ENCODE measurements at places on chromosomes 13 and 19. TPM values are rescaled to one million over a fixed set of nuclear protein-coding genes. Genes with fewer than 3 reads are reported as not detected.

Gene RFC3
- 6.3 TPM for polyA plus RNA-seq

Gene ACER1
- 0.63 TPM for polyA plus RNA-seq

- H3K27me3 ChIP-seq = peaks cover 10% of the 10 kb centered on the region
- no peak for DNase-seq
- H3K4me1 ChIP-seq = no peaks in the 10 kb centered on the region
- no peak overlapping the region for H3K4me3 ChIP-seq
Measured at GRCh38 chr19:51772977-51773376, 12.0 kb downstream of the FPR2 start.

DNA sequence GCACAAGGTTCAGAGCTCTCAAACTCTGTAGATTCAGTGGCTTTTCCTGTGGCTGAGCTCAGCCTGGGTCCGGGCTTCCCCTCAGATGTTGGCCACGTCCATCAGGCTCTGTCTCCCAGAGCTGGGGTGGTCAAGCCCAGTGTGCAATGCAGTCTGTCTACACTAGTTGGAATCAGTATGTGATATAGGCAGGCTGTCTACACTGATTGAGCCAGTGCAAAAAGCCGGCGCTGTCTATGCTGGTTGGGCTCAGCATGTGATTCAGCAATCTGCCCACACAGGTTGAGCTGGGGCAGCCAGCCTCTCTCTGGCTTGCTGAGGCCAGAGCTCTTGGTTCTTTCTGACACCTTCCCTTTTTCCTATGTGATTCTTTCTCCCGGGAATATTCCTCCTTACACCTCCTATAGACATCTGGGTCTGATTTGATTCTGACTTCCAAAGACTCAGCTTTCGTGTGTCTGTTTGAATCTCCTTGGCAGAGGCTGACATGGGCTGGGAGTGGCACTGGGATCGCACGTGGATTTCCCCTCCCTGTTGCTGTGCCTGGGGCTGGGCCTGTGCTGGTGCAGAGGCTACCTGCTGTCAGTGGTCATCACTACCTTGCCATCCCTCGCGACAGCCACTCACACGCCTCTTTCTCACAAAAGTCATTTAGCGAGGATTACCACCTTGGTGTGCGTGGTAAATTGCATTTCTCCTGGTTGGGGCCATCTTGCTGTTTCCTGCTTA, 9.3 kb downstream of the CHST8 start:
- no peaks in the 10 kb centered on the region for H3K4me1 ChIP-seq
- no peak for DNase-seq
- no peak overlapping the region for H3K4me3 ChIP-seq
- peaks cover 7% of the 10 kb centered on the region for H3K27me3 ChIP-seq

DNA sequence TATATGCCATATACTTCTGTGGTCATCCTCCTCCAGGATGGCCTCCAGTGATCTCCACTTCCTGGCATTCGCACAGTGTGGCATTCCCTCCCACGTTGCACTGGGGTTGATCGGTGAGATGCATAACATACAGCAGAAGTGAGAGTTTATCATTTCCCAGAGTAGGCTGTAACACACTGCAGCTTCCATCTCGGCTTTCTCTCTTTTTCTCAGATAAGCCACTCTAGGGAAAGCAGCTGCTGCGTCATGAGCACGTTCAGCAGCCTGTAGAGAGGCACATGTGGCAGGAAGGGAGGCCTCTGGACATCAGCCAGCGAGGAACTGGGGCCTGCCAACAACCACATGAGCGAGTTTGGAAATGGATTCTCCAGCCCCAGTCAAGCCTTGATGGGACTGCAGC, 807.1 kb downstream of the DIAPH3 start:
- no peak for DNase-seq
- H3K4me1 ChIP-seq = no peaks in the 10 kb centered on the region
- H3K27me3 ChIP-seq = no peaks in the 10 kb centered on the region
- H3K4me3 ChIP-seq = no peak overlapping the region

- peaks cover 5% of the 10 kb centered on the region for H3K4me1 ChIP-seq
- no peak for DNase-seq
- H3K27me3 ChIP-seq = no peaks in the 10 kb centered on the region
- no peak overlapping the region for H3K27ac ChIP-seq
- H3K4me3 ChIP-seq = no peak overlapping the region
Measured at GRCh38 chr19:6604906-6605305, 14.0 kb upstream of the CD70 start.

GRCh38 chr13:28538932-28539331, 44.0 kb upstream of the FLT1 start:
- H3K4me3 ChIP-seq = no peak overlapping the region
- H3K27ac ChIP-seq = no peak overlapping the region
- H3K4me1 ChIP-seq = no peaks in the 10 kb centered on the region

- no peaks in the 10 kb centered on the region for H3K27me3 ChIP-seq
- peak overlapping the region; percentile 100 for H3K4me3 ChIP-seq
- H3K36me3 ChIP-seq = peaks cover 14% of the 10 kb centered on the region
- no peak for DNase-seq
- H3K4me1 ChIP-seq = peaks cover 42% of the 10 kb centered on the region
- H3K27ac ChIP-seq = peak overlapping the region; percentile 97
Measured at GRCh38 chr19:44112802-44113137, 429 bp upstream of the ZNF225 start.

DNA sequence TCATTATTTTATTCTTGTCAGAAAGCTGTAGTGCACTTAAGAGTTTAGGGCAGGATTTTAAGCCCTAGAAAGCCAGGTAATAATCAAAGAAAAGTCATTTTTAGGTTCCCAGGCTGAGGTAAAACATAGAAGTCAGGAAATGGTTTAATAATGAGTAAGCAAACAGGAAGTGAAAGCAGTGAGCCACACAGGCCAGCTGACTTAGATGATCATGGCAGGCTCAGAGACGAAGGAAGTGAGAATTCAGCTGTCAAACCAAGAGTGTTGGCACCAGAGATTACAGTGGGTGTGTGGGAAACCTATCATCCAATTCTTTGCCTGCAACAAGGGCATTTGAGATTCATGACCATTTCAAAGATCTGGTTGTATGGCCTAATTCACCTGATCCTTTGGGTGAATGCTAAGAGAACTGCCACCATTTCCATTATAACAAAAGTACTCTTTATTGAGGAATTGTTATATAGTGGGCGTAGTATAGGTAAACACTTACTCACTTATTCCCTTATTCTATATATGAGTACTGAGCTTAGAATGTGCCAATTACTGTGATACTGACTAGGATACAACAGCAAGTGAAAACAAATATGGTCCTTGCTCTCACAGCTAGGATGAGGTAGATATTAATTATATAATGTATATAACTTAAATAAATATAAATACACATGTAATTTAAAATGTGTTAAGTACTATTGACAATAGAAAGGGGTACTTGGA, 103.7 kb upstream of the EDNRB start:
- H3K27ac ChIP-seq = peak overlapping the region; percentile 94
- peaks cover 10% of the 10 kb centered on the region for H3K36me3 ChIP-seq
- H3K27me3 ChIP-seq = no peaks in the 10 kb centered on the region
- H3K4me3 ChIP-seq = peak overlapping the region; percentile 51
- H3K4me1 ChIP-seq = peaks cover 21% of the 10 kb centered on the region

DNA sequence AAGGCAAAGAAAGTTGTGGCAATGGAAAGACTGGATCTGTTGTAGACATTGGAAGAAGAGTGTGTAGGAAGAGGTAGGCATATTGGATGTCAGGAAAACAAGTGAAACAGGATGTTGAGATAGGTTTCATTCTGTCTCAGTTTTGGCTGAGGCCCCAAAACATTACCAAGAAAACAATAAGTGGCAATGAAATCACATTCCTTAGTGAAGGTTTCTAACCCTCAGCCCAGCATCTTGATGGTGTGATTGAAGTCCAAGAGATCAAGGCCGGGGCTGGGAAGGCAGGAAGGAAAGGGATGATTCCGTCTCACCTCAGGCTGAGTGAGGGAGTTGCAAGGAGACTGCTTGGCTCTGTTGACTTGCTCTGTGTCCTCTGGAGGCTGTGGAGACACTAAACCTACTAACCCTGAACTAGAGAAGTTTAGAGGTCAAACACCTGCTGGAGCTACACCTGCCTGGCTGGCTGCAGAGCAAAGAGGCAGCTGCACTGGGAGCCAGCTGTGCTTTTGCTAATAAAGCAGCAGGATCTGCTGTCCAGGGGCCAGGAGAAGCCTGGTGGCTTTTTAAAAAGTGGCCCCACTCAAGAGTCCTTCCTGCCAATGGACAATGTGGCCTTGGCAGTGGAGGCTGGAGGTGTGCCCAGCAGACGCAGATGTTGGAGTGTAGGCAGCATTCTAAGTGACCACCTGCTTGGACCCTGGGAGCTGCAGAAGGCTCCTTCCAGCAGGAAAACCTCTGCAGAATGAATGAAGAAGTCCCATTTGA, 53.6 kb downstream of the DGKH start:
- peaks cover 1% of the 10 kb centered on the region for H3K4me1 ChIP-seq
- no peaks in the 10 kb centered on the region for H3K36me3 ChIP-seq
- no peak for DNase-seq

GRCh38 chr19:40543029-40543597, 33.6 kb upstream of the SHKBP1 start:
- H3K27ac ChIP-seq = no peak overlapping the region
- no peak overlapping the region for H3K4me3 ChIP-seq
- H3K36me3 ChIP-seq = no peaks in the 10 kb centered on the region
- no peaks in the 10 kb centered on the region for H3K4me1 ChIP-seq
- no peak for DNase-seq
- H3K27me3 ChIP-seq = peaks cover 1% of the 10 kb centered on the region
